Femur (tissue), 1 donor: ENCODE measurements at places on chromosomes 5 and 9.

- DNase-seq = no peak
Measured at GRCh38 chr5:68727931-68728330, 365.9 kb upstream of the SLC30A5 start.

DNA sequence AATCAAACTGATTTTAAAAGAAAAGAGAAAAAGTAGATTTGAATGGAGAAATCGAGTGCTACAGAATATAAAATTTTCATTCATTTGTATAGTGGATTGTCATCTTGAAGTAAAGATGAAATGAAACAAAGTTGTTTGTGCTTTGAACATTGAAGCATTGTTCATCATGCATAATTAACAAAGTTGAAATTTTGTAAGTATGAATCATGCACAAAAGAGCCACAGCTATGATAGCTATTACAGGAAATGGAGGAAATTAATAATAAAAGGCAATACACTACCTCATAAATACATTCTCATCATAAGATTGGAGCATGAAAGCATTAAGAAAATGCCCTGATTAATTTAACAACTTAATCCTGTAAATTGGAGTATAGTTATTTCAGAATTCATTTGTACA lies 153.4 kb upstream of the TLX3 start:
- DNase-seq = no peak

GRCh38 chr5:322942-323879 lies 1.7 kb downstream of the AHRR start:
- no peak for DNase-seq

DNA sequence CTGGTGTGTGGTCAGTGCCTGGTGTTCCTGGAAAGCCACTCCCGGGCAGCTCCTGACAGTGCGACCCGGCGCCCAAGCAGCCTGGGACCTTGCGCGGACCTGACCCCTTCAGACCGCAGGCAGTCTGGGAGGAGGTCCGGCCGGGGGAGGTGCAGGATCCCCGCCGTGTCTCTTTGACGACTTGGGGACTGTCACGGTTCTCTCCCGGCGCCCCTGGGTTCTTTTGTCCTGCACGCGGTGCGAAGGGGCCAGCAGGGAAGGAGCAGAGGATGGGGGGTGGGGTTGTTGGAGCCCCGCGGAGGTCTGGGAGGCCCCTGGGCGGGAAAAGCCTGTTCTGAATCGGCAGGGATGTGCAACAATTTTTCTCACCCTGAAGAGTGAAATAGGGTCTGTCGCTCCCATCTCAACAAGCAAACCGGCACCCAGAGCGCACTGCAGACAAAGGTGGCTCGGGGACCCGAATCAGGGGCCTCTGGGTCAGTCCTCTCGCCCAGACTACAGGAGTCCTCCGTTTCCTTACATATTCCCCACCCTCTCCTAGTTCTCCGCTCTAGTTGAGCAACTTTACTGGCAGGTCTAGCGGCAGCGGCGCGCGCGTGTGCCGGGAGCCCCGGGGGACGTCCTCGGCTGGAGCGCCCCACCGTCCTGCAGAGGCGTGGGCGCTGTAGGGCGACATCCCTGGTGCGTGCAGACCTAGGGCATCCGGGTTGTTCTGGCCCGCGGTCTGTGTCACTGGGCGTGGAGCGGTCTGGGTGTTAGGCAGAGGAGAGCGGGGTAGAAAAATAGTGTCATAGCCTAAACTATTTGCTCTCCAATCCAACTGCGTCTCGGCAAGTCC lies 1.2 kb downstream of the VCAN start:
- peak; percentile 73 for DNase-seq

- DNase-seq = no peak
Measured at GRCh38 chr9:16033253-16033652, 480.4 kb downstream of the CCDC171 start.

- peak; percentile 58 for DNase-seq
Measured at GRCh38 chr5:67900514-67900913, 315.0 kb upstream of the PIK3R1 start.

- no peak for DNase-seq
Measured at GRCh38 chr5:38547257-38547656, 9.2 kb downstream of the LIFR start.

GRCh38 chr5:16625096-16625495 lies 8.3 kb upstream of the RETREG1 start:
- DNase-seq = no peak

- no peak for DNase-seq
Measured at GRCh38 chr9:28270156-28270555, 696.9 kb upstream of the C9orf72 start.

DNA sequence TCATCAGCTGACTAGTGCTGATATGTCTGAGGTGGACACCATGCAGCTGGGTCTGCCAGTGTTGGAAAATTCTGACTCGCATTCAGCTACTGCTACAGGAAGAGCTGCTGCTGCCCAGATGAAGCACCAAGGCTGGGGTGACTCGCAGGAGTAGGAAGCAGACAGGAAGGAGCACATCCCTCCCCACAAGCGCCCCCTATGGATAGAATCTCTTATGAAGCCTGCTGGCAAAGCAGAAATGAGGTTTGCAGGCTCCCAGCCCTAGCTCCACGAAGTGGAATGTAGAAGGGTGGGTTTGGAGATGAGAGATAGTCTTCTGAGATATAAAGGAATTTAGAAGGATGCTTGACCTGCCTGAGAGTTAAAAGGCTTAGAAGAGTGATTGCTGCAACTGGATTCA lies 443.0 kb downstream of the ACTL7B start:
- DNase-seq = no peak

GRCh38 chr9:73079326-73079725 lies 72.3 kb upstream of the ANXA1 start:
- no peak for DNase-seq

DNA sequence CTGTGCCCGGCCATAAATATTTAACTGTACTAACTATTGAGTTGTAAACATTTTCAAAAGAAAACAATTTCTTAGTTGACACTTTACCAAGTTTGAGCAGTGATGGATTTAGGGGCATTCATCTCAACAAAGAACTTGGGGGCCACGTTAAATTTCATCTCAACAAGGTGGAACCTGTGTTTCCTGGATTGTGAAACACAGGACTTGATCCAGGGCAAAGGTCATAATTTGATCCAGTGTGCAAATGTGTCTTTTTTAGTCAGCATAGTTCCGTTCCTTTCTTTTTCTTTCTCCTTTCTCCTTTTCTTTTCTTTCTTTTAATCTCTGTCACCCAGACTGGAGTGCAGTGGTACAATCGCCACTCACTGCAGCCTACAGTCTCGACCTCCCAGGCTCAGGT lies 3.1 kb downstream of the GFRA3 start:
- DNase-seq = no peak

DNA sequence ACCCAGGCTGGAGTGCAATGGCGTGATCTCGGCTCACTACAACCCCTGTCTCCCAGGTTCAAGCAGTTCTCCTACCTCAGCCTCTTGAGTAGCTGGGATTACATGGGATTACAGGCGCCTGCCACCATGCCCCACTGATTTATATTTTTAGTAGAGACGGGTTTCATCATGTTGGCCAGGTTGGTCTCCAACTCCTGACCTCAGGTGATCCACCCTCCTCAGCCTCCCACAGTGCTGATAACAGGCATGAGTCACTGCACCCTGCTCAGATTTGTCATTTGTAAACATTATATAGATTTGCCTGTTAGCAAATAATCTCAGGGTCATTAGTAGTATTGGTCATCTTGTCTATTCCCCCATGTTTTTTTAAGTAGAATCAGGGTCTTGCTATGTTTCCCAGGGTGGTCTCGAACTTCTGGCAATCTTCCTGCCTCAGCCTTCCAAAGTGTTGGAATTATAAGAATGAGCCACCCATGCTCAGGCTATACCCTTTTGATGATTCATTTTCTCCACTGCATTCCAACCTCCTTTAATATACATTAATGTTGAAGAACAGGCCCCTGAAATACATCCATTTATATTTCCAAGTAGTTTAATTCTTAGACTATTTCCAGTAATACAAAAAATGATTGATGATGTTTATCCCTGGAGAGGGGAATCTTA lies 17.3 kb downstream of the CENPH start:
- no peak for DNase-seq

GRCh38 chr9:121888438-121888775 lies 204.7 kb downstream of the TTLL11 start:
- DNase-seq = no peak

DNA sequence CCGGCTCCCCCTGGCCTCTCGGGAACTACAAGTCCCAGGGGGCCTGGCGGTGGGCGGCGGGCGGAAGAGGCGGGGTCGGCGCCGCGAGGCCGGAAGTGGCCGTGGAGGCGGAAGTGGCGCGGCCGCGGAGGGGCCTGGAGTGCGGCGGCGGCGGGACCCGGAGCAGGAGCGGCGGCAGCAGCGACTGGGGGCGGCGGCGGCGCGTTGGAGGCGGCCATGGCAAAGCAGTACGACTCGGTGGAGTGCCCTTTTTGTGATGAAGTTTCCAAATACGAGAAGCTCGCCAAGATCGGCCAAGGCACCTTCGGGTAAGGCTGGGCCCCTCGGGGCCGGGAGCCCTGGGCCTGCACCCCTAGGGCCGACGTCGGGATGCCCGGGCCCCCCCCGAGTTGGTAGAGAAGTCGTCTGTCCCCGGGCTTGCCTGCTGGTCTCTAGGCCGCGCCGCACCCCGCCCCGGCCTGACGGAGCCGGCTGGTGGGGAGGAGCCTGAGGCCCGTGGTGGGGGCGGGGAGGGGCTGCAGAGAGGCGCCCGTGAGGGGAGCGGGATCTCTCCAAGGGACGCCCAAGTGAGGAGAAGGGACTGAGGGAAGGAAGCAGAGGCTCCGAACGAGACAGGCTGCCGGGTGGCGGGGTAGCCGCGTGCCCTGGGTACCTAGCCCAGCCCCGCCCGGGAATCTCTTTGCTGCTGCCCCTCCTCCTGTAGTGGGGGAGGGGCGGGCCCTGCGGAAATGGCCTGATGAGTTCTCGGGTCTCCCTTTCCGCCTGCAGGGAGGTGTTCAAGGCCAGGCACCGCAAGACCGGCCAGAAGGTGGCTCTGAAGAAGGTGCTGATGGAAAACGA lies at the start of gene CDK9:
TSS of gene CDK9 (plus strand) at position 102 of the 840 bp plus-strand sequence. CDS start at position 217, 115 bp downstream.
- peak; percentile 95 for DNase-seq

GRCh38 chr9:92680166-92681119 lies 10.5 kb upstream of the IPPK start:
- no peak for DNase-seq

DNA sequence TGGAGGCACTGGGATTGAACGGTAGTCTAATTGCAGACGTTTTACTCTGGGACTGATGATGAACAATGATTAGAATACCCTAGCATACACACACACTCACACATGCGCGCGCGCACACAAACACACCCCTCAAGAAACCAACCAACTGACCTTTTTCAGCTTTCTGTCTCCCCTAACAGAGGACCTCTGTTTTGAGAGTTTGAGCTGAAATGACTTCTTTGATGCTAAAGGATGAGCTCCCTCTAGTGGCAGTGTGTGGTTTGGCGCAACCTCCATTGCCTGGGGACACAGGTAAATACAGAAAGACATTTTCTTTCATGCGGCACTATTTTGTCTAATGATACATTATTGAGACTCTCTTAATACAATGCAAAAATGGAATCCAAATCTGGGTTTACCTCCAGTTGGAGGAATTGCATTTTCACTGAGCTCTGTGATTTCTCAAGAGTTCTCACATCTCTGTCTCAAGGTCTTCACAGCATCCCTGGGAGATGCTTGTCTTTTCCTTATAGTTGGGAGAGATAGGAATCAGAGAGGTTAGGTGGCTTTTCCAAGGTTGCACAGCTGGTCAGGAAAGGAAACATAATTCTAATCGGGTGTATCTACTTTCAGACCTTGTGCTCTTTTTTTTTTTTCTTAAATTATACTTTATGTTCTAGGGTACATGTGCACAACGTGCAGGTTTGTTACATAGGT lies 187.5 kb downstream of the TMEM38B start:
- DNase-seq = peak; percentile 35

DNA sequence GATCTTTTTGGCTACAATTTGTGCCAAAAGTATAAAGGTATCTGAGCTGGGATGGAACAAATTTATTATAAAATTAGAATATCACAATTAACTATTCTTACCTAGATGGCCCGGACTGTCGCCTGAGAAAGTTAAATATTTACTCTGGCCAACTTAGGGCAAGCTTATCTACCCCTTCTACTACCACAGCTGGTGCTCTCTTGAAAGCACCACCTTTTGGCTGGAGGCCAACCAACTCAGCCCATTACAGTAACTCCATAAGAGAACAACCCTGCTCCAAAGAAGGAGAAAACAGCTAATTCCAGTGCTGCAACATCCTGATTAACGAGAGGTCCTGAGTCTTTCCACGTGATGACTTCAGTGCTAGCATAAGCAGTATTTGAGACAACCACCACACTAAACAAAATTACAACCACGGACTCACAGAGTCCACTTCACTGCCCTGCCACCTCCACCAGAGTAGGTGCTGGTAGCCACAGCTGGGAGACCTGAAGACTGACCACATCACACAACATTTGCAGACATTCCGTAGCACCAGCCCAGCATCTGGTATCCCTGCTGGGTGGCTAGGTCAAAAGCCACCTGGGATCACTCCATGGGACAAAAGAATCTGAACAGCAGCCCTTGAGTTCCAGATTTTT lies 43.2 kb downstream of the RGMB start:
- DNase-seq = no peak

GRCh38 chr5:135396459-135397055 lies 2.5 kb downstream of the MACROH2A1 start:
- no peak for DNase-seq

DNA sequence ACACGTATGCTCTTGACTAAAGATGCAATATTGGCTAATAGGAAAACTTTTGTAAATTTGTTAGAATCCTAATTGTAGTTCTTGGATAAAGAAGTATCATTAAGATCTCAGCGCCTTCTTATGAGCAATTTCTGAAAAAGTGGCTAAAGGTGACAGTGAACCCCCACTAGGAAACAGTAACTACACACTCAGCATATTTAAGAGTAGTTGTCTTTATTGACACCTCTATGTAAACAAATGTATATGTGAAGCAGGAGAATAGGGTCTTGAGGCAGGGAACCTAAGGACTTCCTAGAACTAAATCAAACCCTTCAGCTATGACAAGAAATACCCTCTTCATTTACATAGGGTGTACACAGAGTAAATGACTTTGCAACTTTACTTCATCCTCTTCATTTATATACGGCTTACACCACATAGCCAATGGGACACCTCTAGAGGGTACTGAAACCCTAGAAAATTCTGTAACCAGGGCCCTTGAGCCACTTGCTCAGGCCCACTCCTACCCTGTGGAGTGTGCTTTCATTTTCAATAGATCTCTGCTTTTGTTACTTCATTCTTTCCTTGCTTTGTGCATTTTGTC lies 2.8 kb downstream of the NIPSNAP3A start:
- DNase-seq = no peak

DNA sequence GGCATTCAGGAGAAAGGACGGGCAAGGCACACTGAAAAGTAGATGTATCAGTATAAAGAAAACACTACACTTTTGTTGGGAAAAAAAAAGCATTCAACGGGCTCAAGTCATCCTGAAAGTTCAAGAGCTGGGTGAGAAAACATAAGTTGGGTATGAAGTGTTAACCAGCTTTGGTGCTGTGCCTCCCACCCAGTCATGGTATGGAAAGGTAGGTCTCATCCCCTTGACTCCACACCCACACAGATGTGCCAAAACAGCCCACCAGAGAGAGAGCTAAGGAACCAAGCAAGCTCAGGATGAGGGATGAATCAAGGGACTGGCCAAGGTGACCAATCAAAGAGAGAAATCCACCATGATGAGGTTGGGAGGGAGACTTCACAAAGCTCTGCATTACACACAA lies 54.7 kb downstream of the ESM1 start:
- DNase-seq = no peak

GRCh38 chr5:39506211-39506610 lies 81.4 kb upstream of the DAB2 start:
- DNase-seq = peak; percentile 91
